Epithelial cell of proximal tubule (primary cell): ENCODE measurements at places on chromosomes 13 and 19. TPM values are rescaled to one million over a fixed set of nuclear protein-coding genes. Genes with fewer than 3 reads are reported as not detected.

The VSTM1 gene
- total RNA-seq, result 0.75 TPM in 1 of 2 replicates, not detected in the other

DNA sequence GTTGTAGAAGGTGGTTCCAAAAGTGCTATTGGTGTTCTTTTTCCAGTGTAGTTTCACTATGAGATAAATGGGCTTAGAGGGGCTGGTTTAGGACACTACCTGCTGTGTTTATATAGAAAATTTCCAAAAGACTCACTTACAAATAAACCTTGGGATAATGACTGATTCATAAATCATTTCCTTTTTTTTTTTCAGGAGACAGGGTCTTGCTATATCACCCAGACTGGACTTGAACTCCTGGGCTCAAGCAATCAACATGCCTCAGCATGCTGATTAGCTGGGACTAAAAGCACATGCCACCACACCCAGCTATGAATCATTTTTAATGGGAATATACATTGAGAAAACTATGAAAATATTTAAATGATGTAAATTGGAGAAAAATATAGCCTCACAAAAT lies 376.6 kb downstream of the PCDH9 start:
- no peak for DNase-seq

DNA sequence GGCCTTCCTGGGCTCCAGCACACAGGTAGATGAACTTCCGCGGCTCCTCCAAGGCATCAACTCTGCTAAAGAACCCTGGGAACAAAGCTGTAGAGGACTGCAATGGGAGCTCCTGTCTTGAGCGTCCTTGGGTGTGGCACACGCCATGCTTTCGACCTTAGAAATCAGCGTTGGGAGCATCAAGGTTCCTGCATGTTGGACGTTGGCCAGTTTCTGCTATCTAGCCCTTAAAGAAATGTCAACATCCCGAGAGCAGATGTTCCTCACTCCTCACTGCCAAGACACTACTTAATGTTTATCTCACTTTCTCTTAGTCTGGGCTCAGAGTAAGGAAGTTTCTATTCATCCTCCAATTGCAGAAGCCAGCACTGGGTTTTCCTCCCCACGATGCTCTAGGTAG lies 70.6 kb upstream of the MEDAG start:
- DNase-seq, result no peak

DNA sequence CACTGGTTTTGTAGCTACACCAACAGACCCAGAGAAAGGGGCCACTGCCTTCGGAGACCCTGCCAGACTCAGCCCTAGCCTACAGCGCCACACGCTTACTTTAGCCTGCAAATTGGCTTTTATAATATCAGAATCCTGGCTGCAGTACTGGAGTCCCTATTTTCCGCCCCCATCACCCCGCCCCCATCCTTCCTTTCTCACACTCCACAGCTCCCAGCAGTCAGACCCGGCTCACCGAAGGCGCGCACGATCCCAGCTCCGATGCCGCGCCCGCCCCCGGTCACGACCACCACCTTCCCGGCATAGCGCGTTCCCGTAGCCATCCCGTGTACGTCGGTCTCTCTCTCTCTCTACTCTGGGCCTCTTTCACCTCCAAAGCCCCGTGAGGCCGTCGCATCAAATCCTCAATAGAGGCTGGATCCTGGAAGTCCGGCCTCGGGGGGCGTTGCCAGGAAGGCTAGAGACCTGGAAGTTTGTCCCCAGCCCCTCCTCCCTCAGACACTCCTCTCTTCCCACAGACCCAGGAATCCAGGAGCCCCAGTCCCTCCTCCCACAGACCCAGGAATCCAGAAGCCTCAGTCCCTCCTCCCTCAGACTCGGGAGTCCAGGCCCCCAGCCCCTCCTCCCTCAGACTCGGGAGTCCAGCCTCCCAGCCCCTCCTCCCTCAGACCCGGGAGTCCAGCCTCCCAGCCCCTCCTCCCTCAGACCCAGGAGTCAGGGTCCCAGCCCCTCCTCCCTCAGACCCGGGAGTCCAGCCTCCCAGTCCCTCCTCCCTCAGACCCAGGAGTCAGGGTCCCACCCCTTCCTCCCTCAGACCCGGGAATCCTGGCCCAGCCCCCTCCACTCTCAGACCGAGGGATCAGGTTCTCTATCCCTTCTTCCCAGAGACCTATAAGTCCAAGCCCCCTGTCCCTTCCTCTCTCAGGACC lies at the start of gene HSD17B14:
TSS of gene HSD17B14 (minus strand) at position 403 of the 929 bp plus-strand sequence. CDS start at position 323, 80 bp downstream.
- no peak for DNase-seq

GRCh38 chr19:4061178-4061682 lies 5.5 kb downstream of the ZBTB7A start:
- no peak for DNase-seq
